Stimulated activated CD8-positive, alpha-beta memory T cell treated with anti-CD3 and anti-CD28 coated beads, Interleukin-7, amount 100 ng/mL, for 1 hour (primary cell): ENCODE measurements at places on chromosomes 2 and 18.

GRCh38 chr18:49230326-49230725 is 230.1 kb downstream of the DYM start:
- no peak for DNase-seq

DNA sequence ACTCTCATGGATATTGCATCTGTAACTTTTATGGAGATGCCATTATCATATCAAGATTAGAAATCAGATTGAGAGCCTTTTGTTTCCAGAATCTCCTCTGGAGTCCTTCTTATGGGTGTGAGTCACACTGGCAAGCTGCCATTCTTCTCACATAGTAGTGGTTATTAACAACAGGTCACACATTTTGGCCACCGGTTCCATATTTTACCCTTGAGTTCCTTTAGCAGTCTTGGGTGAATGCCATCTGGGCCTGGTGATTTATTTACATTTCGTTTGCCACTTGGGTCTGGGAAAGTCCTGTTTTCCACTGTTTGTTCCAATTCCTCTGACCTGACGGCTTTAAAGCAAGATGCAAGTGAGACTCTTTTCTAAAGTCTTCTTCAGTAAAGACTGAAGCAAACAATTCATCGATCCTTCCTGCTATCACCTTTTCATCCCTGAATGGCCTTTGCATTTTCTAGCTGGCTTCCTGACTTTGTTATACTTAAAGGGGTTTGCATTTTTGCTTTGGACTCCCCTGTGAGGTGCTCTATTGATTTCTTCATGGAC is 80.5 kb upstream of the CAVIN2 start:
- no peak for DNase-seq

DNA sequence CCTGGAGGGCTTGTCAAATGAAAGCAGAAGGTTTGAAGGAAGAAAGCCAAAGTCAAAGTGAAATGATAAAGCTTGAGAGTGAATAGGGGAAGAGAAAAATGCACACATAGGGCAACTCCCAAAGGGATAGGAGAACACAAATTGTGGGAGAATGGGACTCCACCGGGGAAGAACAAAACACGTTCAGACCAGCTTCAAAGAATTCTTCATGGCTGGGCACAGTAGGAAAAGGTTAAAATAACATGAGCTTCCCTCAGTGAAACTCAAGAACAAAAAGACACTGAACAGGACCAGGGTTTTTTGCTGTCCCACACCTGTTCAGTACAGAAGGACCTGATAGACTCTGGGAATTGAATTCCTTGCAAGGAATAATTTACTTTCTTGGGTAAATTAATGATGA is 123.1 kb upstream of the NCKAP5 start:
- DNase-seq, result no peak

- no peak for DNase-seq
Measured at GRCh38 chr2:234494361-234495250, 2.3 kb downstream of the ARL4C start.

DNA sequence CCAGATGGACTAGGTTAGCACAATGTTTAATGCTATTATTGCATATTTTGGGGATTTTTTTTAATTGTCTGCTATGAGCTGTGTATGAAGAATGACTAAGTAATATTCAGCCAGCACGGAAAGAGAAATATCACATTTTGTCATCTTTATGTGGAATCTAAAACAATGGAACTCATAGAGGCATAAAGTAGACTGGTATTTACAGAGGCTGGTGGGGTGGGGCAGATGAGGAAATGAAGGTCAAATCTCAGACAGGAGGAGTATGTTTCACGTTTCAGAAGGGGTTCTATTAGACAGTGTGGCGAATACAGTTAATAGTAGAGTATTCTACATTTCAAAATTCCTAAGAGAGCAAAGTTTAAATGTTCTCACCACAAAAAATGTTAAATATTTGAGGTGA is 4.7 kb downstream of the CDH19 start:
- no peak for DNase-seq

DNA sequence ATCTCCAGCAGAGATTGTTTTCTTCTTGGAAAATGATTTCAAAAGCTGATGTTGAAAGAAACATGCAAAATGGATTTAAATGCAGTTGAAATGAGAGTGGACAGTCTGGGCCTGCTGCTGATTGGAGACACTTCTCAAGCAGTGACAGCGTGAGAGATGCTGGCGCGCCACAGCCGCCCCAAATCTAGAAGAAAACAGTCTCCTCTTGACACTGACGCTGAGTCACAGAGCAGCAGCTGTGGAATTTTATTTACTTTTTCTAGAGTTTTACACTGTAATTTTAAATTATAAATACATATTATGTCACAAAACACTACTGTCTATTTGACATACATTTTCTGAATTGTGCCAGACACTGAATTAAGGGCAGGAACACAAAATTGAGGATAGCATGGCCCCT is 121.8 kb upstream of the TMEM200C start:
- DNase-seq, result no peak

- DNase-seq, result peak; percentile 13
Measured at GRCh38 chr2:147449323-147449991, 395.4 kb upstream of the ACVR2A start.

DNA sequence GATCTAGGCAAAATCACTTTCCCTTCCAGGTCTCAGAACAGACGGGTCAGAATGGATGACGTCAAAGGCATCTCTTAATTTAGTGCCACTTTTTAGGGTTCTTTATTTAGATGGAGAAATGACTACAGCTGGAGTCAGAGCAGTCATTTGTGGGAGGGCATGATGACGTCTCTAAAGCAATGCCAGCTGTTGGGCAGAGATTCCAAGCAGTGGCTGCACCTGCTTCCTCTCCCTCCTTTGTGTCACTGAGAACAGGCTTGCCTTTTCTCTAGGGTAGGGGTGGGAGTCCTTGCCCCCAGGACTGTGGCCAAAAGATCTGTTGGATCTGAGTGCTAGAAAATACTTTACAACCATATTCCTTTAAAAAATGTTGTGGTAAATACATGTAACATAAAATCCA is 28.7 kb upstream of the SKOR2 start:
- no peak for DNase-seq

- no peak for DNase-seq
Measured at GRCh38 chr18:7766817-7767216, 199.7 kb downstream of the PTPRM start.

GRCh38 chr2:160582490-160583145 is 89.0 kb upstream of the RBMS1 start:
- DNase-seq, result no peak

DNA sequence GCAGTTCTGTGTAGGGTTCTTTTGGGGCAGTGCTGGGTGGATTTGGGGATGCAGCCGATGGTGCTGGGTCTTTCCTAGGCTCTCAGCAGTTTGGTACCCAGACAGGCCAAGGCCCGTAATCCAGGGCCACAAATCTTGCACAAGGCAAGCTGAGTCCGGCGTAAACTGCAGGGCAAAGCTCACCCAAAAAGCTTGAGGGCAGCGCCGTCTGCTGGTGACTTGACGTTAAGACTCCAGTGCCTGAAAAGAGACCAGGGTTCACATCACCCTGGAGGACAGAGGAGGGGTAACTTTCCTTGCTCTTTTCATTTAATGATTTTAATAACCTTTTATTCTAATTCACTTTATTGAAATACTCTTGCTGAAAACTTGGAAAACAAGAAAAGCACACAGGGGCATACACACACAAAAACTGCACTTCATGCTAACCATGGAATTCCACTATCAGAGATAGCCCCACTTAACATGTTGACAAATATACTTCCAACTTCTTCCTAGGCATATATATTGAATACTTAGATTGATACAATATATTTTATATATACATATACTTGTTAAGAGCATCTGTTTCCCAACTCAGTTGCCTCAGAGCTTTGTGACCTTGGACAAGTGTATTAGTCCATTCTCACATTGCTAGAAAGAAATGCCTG is 38.9 kb downstream of the CNGA3 start:
- DNase-seq, result peak; percentile 34

- DNase-seq, result no peak
Measured at GRCh38 chr2:73258186-73258912, 24.2 kb downstream of the CCT7 start.

DNA sequence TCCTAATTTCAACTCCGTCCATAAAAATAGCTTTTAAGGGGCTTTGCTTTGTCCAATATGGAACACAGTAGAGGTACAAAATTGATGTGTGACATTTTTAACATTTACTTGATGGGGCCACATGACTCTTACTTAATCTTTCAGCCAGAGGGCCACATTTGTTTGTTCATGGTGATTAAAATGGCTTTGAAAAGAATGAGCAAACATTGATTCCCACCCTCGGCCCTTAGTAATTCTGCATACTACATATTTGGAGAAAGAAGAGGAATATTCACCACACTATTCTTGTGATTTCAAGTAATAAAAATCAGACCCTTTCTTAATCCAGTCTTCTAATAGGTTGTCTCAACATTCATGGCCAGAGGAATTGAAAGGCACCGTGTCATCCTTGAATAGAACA is 17.5 kb downstream of the ARPC2 start:
- DNase-seq, result no peak

- DNase-seq, result no peak
Measured at GRCh38 chr2:227260041-227260440, 65.0 kb upstream of the MFF start.

DNA sequence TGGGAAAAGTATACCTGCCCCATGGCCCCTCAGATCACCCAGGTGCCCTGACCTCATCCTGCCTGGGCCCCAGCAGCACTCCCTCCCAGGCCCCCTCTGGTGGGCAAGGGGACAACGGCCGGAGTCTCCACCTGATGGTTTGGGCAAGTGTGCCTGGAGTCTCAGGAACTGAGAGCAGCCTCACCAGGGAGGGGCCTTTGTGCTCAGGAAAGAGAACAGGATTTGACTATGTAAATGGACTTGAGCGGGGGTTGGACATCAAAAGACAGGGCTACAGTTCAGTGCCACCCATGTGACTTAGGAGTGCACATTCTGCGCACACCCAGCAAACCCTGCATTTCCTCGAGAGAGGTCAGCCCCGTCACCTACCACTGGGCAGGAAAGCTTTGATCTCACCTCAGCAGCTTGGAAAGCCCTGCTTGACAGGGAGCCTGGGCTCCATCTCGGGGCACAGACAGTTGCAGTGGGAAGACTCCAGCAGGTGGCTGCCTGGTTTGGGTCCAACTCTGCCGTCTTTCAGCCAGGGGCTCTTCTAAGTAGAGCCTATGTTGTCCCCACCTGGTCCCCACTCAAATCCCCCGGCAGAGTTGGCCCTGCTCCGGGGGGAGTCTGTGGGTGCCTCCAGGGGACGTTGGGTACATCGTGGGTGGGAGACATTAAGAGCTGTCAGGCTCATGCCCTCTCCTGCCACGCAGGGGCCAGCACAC is 3.3 kb downstream of the INPP5D start:
- no peak for DNase-seq

- DNase-seq, result no peak
Measured at GRCh38 chr2:159605441-159606178, 10.7 kb downstream of the BAZ2B start.

DNA sequence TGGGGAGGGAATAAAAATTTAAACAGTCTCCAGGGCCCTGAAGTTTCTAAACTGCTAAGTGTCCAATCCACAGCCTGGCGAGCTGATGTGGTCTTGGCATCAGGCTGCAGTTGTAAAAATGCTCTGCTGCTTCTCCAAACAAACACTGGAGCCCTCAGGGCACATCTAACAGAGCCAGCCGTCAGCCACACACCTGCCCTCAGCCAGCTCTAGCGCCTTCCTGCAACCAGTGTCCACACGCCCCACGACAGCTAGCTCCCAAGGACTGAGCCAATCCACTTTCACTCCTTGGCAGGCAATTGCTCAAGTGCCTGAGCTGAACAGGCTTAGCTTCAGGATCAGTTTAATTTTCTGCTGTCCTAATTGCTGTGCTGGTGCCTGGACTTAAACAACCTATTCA is 446.4 kb upstream of the RAB12 start:
- DNase-seq, result no peak

- no peak for DNase-seq
Measured at GRCh38 chr2:151350579-151351195, 6.7 kb upstream of the TNFAIP6 start.

- DNase-seq, result no peak
Measured at GRCh38 chr2:42762823-42763804, 821 bp downstream of the OXER1 start.

- peak; percentile 71 for DNase-seq
Measured at GRCh38 chr2:113173542-113174375, at the start of gene PSD4. Gene PSD4, plus strand, starts transcription at chr2:113173971. Its CDS starts 8,486 bp downstream, at chr2:113182457.

DNA sequence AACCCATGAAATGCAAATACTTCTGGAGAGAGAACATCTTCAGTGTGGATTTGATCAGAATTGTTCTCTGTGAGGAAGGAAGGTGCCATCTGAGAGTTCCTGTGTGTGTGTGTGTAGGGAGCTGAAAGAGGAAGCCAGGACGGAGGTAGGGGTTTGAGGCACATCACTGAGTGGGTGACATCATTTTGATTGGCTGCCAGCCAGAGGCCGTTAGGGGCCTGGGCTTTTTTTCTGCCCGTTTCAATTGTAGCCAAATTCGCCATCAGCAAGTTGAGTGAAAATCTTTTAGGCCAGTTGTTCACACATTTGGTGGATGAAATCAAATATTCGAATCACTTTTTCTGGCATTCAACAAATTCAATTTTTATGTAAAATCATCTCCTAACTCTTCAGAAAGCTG is 48.9 kb downstream of the TSN start:
- DNase-seq, result no peak

DNA sequence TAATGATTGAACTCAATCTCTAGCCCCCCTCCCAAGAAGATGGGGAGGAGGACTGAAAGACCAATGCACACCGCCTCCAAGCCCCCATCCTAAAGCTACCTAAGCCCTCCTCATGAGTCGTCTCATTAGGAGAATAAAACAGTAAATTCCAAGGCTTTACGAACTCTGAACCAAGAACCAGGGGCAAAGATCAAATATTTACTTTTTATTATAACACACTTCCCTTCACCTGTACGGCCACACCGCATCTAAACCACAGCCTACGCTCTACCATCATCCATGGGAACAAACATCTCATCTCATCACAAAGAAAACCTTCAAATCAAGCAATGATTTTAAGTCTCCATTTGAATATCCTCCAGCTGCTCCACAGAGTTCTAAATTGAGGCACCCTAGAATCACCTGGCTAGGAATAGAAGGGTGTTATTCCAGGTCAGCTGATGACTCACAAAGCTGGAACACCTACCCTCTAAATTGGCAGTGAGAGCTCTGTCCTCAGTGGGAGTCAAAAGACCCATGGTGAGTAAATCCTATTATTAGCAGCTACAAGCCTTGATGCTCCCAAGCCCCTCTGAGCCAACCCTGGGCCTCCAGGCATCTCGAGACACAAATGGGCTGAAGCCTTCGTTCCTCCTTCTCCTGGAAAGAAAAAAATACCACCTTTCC is 45.6 kb upstream of the BZW1 start:
- DNase-seq, result no peak

DNA sequence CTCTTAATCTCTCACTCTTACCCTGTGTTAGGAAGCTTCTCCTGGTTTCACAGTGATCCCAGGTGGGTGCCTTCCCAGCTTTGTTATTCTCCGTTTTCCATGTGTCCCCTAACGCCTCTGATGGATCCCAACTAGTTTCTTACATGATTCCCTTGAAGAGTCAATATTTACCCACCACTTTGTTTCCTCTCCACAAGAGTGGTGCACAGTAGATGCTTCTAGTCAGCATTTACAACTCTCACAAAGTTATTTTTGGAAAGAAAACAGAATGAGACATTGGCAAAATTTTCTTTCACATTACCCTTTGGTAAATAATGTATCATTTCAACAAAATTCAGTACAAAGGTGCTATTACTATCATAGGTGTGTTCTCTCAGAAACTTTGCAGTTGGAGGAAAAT is 1611.1 kb upstream of the ZEB2 start:
- no peak for DNase-seq

GRCh38 chr2:58853420-58853819 is 612.3 kb upstream of the FANCL start:
- DNase-seq, result no peak

- DNase-seq, result no peak
Measured at GRCh38 chr2:120550893-120551446, 184.7 kb upstream of the GLI2 start.
